ENCODE measurements at places on chromosomes 4 and X.
A peak's percentile ranks its signal among the peaks of the same experiment; 100 is the strongest.

DNA sequence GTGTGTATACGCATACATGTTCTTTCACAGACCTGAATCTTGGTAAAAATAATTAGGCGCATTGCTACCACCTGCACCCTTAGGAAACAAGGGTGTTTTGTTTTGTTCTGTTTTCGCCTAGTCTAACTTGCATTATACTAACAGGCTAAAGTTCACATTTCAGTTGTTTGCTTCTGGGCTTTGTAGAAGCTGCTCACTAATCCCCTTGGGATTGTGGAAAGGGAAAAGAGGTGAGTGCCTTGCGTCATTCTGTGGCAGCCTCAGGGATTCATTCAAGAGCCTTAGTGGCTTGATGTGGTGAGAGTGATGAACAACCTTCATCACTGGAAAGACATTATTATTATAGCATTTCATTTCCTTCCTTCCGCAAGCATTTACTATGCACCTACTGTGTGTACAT is 331.1 kb downstream of the ADGRL3 start:
- no peak for DNase-seq

- DNase-seq: no peak
These were observed 36.1 kb downstream of the DCK start for GRCh38 chr4:71029504-71029903.

- DNase-seq: no peak
These were observed 8.1 kb downstream of the DHRSX start for GRCh38 chrX:2492531-2493218.

DNA sequence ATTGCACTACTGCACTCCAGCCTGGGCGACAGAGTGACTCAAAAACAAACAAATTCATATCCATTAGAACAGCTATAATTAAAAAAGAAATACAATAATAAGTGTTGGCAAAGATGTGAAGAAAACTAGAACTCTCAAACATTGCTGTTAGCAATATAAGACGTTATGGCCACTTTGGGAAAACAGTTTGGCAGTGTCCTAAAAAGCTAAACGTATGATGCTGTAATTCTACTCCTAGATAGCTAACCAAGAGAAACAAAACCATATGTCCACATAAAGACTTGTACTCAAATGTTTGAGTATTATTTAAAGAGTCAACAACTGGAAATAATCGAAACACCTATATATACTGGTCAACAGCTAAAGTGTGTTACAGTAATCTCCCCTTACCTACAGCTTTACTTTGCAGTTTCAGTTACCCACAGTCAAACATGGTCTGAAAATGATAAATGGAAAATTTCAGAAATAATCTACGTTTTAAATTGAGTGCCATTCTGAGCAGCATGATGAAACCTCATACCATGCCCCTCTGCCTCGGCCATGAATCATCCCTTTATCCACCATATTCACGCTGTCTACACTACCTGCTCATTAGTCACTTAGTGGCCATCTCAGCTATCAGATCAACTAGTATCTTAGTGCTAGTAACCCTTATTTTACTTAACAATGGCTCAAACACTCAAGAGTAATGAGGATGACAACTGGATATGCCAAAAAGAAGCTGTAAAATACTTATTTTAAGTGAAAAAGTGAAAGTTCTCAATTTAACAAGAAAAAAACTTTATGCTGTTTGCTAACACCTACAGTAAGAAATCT is 4.9 kb downstream of the ELF2 start:
- peak; percentile 16 for DNase-seq

GRCh38 chr4:183840311-183840710 is 64.8 kb upstream of the STOX2 start:
- peak; percentile 60 for DNase-seq

- no peak for DNase-seq
These were observed 25.0 kb downstream of the RFC1 start for GRCh38 chr4:39341075-39341725.

GRCh38 chr4:89254847-89255246 is 52.8 kb downstream of the GPRIN3 start:
- peak; percentile 31 for DNase-seq

GRCh38 chrX:101450085-101450484 is 35.2 kb upstream of the ARMCX4 start:
- DNase-seq: no peak

GRCh38 chr4:142840516-142841123 is 5.5 kb downstream of the INPP4B start:
- DNase-seq: peak; percentile 37

- no peak for DNase-seq
These were observed 65.7 kb upstream of the STX18 start for GRCh38 chr4:4607336-4608213.

DNA sequence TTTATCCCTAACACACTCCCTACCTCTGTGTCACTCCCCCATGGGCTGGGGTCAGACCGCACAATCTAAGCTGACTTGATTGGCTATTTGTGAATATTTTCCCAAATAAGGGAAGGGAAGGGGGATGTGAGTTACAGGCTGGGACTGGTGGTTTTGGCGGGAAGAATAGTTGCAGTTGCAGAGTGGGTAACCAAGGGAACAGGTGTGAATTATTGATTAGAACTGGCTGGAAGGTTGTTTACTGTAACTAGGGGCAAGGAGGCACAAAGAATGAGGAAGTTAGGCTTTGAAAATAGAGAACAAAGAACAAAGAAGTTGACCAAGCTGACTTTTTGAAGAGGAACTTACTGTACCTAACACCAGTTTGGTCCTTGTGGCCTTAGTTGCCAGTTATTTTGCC is 88.0 kb upstream of the XAGE2 start:
- DNase-seq: no peak

- DNase-seq: no peak
These were observed 200.9 kb upstream of the SLIT2 start for GRCh38 chr4:20050768-20051167.

DNA sequence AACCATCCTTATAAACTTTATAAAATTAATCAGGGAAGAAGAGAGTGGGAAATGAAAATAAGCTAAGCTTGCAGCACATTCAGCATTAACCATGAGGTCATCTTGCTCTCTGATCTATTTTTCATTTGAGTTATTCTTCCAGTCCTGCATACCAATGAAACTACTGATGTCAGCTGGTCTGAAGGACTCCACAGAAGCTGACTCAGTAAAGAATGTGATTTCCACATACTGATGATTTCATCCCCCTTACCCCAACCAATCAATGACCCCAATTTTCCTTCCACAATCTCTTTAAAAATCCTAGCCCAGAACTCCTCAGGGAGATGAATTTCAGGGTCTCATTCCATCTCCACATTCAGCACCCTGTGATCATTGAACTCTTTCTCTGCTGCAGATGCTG is 18.8 kb upstream of the DSPP start:
- DNase-seq: no peak

DNA sequence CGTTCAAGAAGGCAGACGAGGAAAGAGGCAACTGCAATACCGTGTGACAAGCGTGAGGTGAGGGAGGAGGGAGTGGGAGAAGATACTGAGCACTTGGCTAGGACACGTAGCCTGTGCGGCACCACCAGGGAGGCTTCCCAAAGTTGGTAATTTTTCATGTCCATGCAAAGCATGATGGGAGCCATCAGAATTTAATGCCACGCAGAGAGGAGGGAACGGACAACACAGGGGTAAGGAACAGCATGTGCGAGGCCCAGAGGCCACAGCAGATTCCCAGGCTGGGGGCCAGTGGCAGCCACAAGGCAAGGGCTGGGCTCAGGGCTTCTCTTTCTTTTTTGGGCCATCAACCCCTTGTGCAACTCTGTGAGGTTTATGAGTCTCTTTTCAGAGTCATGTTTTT is 11.0 kb upstream of the CLDN24 start:
- DNase-seq: no peak

GRCh38 chrX:135528254-135528653 is 7.8 kb downstream of the INTS6L start:
- DNase-seq: no peak

DNA sequence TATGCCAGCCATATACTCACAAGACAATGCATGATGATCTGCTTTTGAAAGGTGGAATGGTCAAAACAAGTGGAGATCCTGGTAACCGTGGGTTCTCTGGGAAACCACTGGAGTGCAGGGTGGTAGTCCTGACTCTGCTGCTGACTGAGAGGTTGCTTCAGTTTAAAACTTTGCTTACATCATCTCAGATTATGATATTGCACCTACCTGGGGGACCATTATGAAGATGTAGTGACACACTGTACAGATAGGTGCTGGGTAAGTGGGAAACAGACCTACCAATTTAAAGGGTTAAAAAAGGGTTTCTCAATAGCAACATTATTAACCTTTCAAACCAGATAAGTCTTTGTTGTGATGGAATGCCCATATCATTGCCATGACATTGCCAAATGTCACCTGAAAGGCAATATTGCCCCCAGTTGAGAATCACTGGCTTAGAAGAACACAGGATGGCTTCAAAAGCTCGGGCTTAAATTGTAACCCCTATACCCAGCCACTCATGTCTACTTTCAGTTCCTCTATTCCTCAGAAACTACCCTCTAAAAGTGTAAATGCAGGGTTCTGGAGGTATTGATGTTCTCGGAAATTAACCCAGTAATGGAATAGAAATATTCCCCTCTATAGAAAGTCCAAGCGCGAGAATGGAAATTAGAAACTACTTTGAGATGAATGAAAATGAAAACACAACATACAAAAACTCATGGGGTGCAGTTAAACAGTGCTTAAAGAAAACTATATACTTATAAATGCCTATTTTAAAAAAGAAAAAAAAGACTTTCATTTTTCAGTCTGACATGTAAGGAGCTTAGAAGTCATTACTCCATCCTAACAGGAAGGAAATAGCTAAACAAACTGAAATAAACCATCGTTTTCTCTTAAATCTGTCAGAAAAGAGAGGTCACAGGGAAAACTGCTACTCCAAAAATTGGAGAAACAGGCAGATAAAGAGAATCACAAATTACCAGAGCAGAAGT is 65.8 kb downstream of the ARHGEF6 start:
- DNase-seq: no peak

- peak; percentile 18 for DNase-seq
These were observed 1137.6 kb downstream of the C4orf33 start for GRCh38 chr4:130233377-130234047.

- no peak for DNase-seq
These were observed 226.1 kb downstream of the ENOX2 start for GRCh38 chrX:130676861-130677260.

GRCh38 chr4:112410364-112410763 is 105.6 kb downstream of the NEUROG2 start:
- DNase-seq: no peak

- DNase-seq: no peak
These were observed 19.8 kb upstream of the ATXN3L start for GRCh38 chrX:13339607-13340006.

GRCh38 chr4:170017252-170017651 is 8.9 kb downstream of the MFAP3L start:
- no peak for DNase-seq

DNA sequence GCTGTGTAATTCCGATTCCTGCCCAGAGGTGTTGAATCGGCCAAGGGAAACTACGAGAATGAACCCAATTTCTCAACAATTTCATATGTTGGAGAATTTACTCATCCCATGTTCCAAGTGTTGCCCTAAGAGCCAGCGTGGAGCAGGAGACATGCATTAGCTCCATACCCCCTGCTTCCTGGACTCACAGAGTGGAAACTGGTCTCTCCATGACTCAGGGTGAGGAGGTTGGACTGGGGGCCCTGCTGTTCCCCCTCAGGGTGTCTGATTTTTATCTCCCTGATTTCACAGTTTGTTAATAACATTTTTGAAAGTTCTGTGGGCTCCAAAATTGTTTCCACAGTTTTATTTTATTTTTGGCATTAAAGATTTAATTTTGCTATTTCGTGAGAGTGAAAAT is 183.0 kb upstream of the SFRP2 start:
- no peak for DNase-seq

DNA sequence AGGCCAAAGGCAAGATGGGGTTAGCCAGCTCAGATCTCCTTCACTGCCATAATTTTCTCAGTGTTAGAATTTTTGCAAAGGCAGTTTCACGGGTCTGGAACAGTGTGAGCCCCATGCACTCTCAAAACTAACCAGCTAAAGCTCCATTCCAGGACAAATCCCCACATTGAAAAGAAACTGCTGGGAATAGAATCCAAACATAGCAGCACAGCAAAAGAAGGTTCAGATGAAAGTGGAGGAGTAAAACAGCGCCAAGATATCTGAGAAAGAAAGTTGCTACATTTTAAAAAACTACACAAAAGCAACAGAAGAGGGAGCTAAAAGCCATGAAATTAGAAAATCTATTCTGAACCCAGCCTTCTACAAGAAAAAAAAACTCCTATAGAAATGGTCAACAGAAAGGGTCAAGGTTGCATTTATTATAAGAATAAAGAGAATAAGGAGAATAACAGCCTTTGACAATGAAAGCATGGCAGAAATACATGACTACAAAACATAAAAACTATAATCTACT is 39.6 kb upstream of the SLC7A3 start:
- no peak for DNase-seq

GRCh38 chrX:123331859-123332258 is 147.8 kb downstream of the GRIA3 start:
- DNase-seq: no peak

- no peak for DNase-seq
These were observed 40.8 kb upstream of the LEF1 start for GRCh38 chr4:108209489-108209888.

GRCh38 chrX:102155806-102156179 is at the start of gene BEX5:
Gene BEX5 (minus strand): TSS chrX:102155977. CDS start chrX:102154265, 1,712 bp downstream.
- peak; percentile 58 for DNase-seq

DNA sequence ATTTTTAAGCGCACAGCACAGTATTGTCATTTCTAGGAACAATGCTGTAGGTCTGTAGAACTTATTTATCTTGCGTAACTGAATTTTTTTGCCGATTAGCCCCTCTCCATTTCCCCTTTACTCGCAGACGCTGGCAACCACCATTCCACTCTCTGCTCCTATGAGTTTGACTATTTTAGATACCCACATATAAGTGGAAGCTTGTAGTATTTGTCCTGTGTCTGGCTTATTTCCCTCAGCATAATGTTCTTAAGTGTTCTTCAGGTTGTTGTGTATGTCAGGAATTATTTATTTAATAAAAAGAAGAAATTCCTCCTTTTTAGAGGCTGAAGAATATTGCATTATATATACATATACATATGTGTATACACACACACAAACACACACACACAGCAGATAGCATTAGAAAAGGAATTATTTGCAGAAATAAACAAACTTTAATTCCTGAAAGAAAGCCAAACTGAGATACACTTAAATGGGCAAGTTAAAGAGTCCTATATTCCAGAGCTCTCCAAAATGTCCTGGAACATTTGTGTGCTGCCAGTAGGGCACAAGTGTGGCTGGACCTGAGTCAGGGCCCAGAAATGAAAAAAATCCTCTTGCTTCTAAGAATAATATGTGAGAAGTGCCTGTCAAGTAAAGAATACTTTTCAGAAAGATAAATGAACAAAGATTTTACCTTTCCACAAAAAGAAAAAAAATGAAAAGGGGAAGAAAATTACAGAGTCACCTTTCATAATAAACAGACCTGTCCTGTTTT is 4.5 kb upstream of the ZNF330 start:
- DNase-seq: no peak

- DNase-seq: no peak
These were observed 30.4 kb downstream of the NHS start for GRCh38 chrX:17405225-17405969.

Data from activated CD4-positive, alpha-beta T cell treated with anti-CD3 and anti-CD28 coated beads, Interleukin-2, amount 50 U/mL, for 16 hours (primary cell).